ENCODE measurements at places on chromosomes 1 and 21.

DNA sequence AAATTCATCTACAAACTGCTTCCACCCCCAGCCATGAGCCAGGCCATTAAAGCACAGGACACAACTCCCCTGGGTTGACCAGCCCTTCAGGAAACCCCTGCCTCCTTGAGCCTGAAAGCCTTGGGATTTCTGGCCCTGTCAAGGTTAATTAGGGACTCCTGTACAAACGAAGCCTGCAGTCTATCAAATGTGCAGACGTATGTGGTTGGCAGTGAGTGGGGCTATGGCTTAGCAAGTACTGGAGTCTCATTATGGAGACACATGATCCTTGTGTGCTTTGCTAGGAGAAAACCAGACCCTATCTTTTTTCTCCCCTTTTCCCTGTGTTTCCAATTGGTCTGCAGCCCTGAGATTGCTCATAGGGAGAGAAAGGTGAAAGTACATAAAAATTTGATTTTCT, 588.3 kb upstream of the USP24 start:
- no peak for DNase-seq

- DNase-seq = no peak
Measured at GRCh38 chr1:107777664-107778047, 187.3 kb downstream of the VAV3 start.

- DNase-seq = no peak
Measured at GRCh38 chr1:153232553-153232952, 15.2 kb downstream of the PRR9 start.

DNA sequence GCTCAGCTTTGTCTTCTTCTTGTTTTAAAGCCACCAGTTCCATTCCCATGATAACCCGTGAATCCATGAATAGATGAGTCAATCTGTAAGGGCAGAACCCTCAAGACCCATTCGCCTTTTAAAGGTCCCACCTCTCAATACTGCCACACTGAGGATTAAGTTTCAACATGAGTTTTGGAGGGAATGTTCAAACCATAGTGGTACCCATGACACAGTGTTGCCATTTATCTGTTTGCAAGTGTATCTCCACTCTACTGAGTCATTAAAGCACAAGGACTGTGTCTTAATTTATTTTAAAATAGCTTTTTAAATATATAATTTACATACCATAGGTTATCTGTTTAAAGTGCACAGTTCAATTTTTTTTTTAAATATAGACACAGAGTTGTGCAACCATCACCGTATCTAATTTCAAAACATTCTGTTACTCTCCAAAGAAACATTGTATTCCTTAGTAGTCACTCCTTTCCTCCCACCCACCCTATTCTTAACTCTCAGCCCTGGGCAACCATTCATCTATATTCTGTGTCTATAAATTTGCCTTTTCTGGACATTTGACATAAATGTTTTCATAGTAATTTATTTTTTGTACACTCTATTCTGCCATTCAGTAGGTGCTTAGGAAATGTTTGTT, 4.8 kb upstream of the IL24 start:
- DNase-seq = no peak

DNA sequence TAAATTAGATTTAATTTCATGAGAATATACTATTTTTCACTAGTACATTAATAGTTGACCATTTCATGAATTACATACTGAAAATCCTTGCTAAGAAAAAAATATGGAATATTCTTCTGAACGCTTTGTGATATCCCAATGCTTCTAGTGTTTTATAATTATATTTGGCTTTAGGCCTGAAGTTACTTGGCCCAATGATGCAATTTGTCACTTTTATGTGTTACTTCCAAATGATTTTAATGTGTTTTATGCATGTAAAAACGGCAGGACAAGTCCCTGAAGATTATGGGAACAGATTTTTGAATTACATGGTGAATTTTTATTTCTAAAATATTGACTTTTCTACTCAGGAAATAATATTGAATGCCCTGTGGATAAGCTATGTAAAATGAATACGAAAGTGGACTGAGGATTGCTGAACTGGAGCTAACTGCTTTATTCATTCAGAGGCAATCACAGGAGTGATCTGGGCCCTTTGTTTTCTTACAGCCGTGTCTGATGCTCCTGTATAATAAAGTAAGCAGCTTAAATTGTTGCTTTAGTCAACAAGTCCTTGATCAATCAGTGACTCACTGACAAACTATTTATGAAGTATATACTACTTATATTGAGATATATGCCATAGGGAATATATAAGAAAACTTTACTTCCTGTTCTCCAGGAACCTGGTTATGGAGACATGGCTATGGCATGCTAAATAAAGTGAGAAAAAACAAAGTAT, 543.0 kb upstream of the RGS18 start:
- DNase-seq = no peak

DNA sequence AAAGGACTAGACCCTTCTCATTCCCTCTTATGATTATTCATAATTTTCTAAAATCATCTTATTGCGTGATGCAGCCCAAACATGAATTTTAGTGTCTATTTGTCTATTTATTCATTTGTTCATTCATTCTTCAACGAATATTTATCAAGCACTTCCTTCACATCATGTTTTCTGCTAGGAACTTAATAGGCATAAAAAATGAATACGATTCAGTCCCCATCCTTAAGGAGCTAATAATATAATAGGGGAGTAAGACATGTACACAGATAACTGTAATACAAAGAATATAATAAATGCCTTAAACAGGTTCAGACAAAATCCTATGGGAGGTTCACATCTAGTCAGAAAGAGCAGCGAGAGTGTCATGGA, 20.2 kb downstream of the BCL9 start:
- no peak for DNase-seq

DNA sequence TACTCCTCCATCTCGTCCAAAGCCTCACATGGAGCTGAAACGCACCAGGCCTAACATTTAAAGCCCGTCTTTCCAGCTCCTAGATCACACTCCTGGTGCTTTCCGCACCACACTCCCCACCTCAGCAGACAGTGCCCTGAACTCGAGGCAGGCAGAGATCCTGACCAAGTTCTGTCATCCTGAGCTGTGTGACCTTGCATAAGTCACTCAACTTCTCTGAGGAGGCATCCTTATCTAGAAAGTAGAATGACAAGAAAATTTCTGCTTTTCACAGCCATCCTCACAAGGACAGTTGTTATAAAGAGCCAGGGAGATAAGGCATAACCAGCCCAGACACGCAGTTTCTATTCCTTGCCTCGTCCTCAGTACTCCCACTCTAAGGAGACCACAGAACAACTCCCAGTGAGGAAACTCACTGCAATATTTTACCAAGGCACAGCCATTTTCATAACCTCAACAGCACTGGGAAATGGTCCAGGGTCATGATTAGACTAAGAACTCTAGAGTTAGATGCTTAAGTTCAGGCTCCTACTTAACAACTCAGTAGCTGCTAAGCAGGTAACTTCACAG, 3.1 kb downstream of the LRP8 start:
- no peak for DNase-seq

- no peak for DNase-seq
Measured at GRCh38 chr1:84709131-84709530, 18.9 kb upstream of the SSX2IP start.

DNA sequence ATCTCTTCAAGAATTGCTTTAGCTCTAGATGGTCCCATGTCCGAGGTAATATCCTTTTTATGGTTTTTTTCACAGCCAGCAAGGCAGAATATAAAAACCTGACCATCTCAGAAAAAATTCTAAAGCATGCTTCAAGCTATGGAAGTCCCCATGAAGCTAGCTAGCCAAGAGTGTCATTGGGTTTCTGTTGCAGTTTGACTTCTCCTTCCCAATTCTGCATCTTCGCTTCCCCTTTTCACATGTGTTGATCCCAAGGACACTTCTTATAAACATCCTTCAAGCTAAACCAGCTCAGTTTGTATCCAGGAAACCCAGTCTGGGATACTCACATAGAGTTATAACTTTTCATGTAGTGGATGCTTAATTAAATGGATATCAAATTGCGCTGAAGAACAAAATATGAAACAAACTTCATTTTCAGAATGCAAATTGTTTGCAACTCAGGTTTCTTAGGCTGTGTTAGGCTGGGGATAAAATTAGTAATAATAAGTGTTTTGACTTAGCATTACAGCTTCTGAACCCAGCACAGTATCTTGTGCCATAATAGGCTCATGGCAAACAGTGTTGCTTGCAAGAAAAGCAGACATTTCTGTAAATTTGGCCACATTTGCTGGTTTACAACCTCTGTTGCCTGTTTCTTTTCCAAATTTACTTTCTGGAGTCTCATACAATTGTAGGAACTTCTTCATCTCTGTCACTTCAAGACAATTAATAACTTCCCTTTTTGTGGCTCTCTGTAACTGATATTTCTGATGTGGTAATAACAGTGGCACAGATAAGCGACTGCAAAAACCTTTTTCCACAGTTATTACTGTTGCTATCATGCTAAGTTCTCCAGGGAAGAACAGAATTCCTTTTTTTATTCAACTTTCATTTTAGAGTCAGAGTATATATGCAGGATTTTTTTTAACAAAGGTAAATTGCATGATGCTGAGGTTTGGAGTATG, 53.2 kb downstream of the NCAM2 start:
- no peak for DNase-seq

DNA sequence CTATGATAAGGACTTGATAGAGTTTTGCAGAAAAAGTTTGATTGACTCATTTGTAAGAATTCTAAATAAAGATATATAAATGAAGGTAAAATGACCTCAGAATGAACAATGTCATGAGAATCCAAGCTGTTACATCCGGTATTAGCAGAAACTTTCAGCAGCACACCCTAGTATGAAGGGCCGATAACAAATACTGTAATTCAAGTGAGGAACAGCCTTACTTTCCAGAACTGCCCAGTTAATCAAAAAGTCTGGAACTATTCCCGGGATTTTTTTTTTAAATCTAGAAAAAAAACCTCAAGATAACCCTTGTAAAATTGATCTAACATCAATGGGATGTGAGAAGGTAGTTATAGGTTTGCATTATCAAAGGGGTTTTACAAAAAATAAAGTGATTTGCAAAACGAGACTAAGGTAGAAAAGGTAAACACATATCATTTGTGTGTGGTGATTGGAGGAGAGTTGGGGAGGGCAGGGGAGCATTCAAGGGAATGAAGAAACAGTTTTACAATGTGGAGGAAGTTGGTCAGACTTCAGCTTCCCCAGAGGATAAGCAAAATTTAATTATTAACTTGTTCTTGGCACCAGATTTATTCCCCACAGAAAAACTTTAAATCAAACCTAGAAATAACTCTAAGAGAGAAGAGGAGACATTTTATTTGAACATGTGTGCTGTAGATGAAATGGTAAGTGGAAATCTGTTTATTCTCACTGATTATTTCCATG, 75.9 kb upstream of the VCAM1 start:
- DNase-seq = no peak

GRCh38 chr1:119286587-119287181, 81.9 kb upstream of the HAO2 start:
- no peak for DNase-seq

GRCh38 chr1:183685112-183685713, 32.1 kb upstream of the APOBEC4 start:
- DNase-seq = no peak

- DNase-seq = no peak
Measured at GRCh38 chr1:211530102-211530501, 38.1 kb upstream of the RD3 start.

DNA sequence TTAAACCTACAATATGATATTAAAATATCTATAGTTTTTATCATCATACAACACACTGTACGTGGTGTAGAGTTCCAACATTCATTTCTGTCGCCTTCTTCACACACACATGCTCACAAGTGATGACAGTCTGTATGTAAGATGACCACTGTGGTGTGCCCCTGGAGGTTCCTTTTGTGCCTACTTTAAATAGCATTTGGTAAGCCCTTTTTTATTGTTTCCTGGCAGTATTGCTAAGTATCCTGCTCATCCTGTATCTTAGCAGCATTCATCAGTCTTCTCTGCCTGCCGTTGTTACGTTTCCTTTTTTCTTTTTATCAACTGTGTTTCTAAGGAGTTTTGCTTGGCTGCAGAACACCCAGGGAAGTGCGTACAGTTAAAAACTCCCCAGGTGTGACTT, 231.4 kb downstream of the CHRM3 start:
- DNase-seq = no peak

DNA sequence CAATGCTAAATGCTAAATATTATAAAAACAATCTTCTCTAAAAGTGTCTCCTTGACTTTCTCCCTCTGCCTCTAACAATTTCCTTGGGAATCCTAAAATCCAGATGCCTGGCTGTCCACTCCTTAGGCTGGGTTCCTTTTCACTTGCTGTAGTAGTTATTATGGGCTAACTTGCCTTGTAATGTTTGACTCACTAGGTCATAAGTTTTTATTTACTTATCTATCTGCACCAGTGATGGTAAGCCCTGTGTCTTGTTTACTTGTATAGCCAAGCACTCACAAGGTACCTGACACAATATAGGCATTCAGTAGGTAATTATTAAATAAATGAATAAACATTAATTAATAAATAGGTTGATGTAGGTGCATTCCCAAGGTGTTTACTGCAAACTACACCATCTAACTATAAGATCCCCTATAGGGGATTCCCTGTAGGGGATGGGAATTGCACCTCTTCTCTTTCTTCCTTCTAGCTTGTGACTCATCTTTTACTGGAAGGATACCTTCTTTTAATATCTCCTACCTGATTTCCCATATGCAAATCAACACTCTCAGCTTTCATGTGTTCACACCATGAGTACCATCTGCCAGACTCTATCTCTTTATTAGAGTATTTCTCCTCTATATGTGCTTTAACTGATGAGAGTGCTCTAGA, 14.7 kb upstream of the CHIA start:
- no peak for DNase-seq

DNA sequence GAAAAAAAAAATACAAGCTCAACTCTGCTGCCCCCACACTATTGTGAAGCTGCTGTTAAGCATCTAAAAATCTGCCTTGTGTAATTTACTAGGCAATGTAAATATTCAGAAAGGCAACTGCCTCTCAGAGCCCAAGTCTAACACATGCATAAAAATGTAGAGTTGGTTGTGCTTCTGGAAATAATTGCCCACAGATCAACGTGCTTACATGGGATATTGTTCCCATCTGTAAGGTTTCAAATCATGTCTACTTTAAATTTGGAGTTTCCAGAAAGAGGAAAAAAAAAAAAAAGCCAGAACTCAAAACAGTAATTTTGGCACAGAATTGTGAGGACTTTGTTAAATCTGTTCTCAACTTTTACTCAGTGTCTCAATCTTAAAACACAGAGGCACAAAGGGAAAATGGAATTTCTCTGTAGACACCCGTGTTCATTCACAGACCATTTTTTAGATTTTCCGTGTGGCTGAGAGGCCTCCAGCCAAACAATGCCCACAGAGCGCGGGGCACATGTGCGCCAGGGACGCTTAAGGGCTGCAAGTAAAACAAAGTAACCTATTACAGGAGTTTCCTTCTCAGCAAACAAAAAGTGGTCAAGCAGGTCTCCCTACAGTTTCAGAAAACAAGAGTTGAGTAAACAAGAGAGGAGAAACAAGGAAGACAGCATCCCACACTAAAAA, 115.5 kb downstream of the RERE start:
- DNase-seq = no peak
